ENCODE measurements at places on chromosomes 1 and 21.

- DNase-seq: no peak
Measured at GRCh38 chr1:98172578-98172977, 251.7 kb upstream of the DPYD start.

GRCh38 chr1:227887697-227888403 is 59.9 kb downstream of the WNT9A start:
- no peak for DNase-seq

DNA sequence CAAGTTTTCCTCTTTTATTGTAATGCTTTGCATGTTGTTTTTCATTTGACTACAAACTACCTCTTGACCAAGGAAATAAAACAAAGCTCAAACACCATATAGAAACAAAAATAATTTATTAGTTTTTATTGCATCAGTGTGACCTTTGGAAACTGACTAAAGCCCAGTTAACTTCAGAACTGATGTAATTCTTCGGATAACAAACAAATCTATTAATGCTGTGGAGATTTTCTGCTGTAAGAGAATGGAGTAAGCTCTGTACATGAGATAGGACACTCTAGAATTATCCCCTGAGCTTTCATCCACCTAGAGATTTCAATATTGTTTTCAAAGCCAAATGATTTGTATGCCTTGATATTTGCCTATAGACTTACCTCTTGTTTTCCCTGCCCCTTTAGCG is 154.0 kb upstream of the KCNK2 start:
- DNase-seq: no peak

DNA sequence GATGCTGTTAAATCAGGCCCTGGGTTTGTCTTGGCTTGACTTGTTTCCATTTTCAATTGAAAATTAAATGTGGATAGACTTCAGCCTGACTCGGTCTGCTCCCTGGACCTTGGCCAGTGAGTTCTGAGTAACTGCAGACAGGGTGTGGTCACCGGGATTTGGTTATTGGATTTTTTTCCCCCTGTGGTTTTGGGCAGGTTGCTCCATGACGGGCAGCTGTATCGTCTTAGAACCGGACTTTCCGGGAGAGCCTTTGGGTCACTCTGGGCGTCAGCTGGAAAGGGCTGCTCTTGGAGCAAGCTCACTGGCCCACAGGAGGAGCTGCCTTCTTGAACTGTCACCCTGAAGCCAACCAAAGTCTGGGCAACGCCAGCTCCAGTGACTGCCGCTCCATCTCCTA is 75.0 kb downstream of the CLIC6 start:
- DNase-seq: no peak

DNA sequence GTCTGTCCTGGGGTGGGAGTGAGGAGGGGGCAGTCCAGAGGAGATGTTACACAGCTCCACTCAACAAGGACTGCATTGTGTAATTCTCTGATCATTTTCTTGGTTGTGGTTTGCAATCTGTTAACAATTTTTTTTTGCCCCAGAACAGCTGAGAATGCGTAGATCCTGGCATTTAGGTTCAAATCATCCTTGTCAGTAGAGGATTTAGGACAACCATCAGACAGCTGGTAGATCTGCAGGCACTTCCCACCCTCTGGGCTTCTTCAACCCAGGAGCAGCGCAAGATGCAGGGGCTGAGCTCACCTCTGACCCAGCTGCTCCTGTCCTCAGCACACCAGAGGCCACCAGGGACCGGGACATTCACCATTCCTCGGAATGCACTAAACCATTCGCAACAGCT is 13.5 kb downstream of the BCAR3 start:
- no peak for DNase-seq

All from inflammatory macrophage treated with lipopolysaccharide for 1 hour (primary cell).